ENCODE measurements at places on chromosomes 5 and 9. TPM values are rescaled to one million over a fixed set of nuclear protein-coding genes. Genes with fewer than 3 reads are reported as not detected.

- DNase-seq: no peak
Observed at GRCh38 chr5:110734101-110734500, 4.7 kb upstream of the SLC25A46 start.

GRCh38 chr5:178288401-178289368, 56.1 kb upstream of the PHYKPL start:
- DNase-seq: no peak

DNA sequence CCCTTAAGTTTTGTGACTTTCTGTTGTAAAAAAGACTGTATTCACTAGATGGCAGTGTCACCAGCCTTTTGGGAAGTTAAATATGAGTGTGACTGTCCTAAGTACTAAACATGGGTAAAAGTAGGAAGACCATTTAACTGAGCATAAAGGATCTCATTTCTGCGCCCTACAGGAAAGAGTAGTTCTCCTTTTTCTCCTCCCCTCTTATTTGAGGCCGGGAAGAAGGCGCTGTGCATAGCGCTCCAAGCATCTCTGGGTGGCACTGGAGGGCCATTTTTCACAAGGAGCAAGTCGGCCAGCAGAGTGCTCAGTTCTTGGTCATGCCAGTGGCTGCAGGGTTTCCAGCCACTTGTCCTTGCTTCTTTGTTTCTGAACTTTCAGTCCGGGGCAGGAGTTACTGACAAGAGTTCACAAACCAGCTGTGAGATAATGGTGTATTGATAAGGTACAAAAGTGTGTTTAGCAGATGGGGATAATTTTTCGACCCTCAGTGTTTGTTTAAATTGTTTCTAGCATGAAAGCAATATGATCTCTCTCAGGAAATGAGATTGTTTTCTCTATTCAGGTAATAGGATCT, 227.6 kb upstream of the DMRT1 start:
- DNase-seq: peak; percentile 76

DNA sequence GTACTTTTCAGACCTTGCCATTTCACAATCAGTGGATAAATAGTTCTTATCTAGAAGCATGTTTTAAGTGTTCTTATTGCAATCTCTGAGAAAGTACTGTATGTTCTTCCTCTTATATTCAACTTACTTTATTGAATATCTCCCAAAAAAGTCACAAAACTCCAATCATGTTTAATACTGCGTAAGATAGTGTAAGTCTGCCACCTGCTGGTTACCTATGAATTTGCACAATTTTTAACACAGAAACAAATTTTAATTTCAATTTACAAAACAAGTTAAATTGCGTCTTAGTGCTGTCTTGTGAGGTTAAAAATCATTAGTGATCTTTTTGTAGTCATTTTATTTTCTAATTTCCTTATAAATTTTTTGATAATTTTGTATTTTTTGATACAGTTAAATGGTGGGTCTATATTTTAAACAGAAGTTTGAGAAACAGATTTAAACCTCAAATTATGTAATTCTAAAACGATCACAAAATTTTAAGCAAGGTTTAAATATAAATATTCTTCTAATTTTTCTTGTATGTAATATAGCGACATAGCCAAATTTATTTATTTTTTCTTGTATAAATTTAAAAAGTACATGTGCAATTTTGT, 115.8 kb downstream of the EMB start:
- peak; percentile 66 for DNase-seq

DNA sequence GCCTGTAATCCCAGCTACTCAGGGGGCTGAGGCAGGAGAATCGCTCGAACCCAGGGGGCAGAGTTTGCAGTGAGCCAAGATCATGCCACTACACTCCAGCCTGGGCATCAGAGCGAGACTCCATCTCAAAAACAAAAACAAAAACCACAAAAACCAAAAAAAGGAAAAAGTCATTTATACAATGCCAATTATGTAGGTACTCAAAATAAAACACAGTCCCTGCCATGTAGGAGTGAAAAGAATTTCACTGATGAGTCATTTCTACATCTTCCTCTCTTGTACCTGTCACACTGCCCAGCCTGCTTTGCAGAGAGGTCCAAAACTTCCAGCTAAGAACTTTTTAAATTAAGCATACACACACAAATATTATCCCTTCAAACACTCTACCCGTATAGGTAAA, 215.8 kb downstream of the EPB41L4A start:
- no peak for DNase-seq

IGFBPL1 gene
- not detected for total RNA-seq

GRCh38 chr9:36597412-36598178, 24.9 kb downstream of the MELK start:
- peak; percentile 67 for DNase-seq

DNA sequence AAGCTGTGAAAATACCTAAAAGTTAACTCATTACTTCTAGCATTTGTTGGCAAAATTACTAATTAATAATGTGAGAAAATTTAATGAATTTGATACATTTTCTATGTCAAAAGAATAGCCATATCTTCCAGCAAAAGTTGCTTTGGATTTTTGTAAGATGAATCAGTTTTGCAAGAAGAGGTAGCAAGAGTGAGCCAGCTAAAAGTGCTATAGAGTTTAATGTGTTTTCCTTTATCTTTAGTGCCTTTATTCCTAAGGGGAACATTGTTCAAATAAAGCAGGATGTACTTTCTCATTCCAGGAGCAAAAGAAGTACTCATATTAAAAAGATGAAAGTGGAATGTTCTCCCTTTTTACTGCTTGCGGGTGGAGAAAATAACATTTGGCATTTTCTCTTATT, 622.2 kb downstream of the ANXA1 start:
- no peak for DNase-seq

- DNase-seq: no peak
Observed at GRCh38 chr9:15158064-15158463, 149.0 kb downstream of the TTC39B start.

UBE2QL1 gene
- total RNA-seq: 0.77 TPM

STPG3 gene
- total RNA-seq: 0.99 TPM
